Esophagus squamous epithelium (tissue), 5 donors: ENCODE measurements at places on chromosomes 5 and 9.

GRCh38 chr9:84323858-84324257 lies 16.7 kb downstream of the SLC28A3 start:
- DNase-seq = no peak

DNA sequence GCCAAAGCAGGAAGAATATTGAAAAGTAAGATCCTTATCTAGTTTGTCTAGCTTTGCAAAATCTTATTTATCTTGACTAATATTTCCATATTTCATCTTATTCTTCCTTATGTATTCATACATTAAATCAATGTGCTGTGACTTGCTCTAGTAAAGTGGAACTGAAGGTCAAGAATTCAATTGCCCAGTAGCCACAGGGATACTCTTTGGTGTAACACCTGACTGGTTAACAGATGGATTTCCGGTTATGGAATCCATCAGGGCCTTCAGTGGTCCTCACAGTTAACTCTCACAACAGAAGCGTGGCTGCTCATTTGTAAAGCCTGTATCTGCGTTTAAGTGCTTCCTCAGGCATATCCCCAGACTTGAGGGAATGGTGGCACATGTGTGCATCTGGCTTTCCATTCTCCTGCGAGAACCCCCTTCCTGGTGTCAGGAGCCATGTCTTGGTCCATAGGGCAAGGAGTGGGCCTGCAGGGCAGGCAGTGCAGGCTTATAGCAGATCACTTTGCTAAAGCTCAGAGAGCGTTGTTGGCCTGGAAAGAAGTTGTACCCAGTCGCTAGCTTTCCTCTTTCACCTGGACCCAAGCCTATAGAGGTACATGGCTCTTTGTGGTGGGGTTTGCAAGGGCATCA lies 99.2 kb downstream of the HSPA4 start:
- no peak for DNase-seq

DNA sequence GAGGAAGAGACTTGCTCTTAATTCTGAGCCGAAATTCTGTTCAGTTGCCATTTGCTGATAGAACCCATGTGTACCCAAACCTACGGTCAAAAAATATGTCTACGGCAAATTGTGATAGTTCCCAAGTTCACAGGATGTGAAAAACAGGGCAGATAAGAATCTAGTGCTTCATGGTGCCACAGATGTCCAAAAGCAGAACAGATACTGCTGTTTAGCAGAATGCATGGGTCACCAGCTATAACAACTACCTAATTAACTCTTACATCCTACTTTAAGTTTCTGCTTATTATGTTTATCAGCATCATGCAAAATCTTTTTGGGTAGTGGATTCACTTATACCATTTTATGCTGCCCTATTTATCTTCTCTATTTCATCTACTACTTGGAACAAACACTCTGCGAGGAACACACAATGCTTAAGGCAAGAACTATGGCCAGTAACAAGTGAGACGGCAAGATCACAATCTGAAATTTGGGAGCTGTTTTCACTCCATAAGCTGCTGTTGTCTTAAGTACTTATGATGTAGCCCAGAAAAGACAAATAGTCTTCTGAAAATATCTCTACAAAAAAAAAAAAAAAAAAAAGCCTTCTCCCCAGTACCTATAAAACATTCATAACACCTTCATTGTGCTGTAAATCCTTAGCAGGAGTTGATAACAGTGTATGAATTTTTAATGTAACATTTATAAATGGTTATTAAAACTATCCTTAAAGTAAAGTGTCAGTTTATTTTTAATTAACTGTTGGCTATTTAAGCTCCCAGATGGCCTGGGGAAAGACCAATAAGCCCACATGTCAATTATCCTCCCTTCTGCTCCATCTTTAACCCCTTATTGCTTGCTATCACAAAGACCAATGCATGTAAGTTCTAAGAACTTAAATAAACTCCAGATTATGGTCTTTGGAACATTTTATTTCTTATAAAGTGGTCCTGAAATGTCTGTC lies 232.3 kb downstream of the TLR4 start:
- no peak for DNase-seq

- DNase-seq = no peak
Measured at GRCh38 chr9:111925017-111925770, 28.6 kb downstream of the UGCG start.

- DNase-seq = no peak
Measured at GRCh38 chr9:136596630-136597031, 50.8 kb upstream of the NOTCH1 start.

- DNase-seq = no peak
Measured at GRCh38 chr5:169954786-169955185, 25.5 kb downstream of the INSYN2B start.

- DNase-seq = no peak
Measured at GRCh38 chr5:126403876-126404275, 19.3 kb upstream of the GRAMD2B start.

DNA sequence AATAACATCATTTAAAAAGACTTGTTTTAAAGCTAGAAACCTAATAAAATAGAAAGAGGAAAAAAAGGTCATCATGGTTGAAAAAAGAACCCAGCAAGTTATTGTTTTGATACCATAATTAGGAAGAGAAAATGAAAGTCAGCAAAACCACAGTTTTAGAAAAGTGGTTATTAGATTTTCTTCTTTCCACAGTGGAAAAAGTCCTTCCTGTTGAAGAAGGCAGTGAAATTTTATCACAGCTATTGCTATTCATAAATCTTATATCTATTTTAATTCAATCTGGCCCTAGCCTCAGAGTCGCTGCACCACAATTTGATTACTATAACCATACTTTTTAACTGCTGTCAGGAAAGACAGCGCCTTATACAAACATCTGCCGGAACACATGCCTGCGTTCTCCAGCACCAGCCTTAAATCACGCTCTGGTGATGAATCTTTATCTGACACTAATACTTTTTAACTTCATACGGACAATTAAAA lies 60.3 kb downstream of the MAPKAP1 start:
- no peak for DNase-seq

GRCh38 chr9:128216781-128217553 lies 13.8 kb downstream of the DNM1 start:
- DNase-seq = no peak

GRCh38 chr9:90847971-90848370 lies 46.4 kb downstream of the SYK start:
- no peak for DNase-seq

DNA sequence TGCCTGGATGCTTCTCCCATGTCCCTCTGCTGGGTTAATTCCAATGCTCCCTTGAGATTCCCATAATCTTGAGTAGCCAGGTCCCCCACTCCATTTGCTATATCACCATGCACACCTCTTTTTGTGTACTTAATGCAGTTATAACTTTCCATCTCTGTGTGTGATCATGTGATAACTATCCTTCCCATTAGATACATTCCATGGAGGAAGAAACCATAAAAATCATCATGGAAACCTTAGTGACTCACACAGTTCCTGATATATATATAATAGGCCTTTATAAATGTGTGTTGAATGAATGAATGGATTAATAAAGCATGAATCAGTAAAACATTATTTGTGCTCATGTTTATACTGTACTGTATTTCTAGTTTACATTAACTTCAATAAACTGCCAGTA lies 104.6 kb downstream of the PCSK5 start:
- no peak for DNase-seq
